Astrocyte (in vitro differentiated cells and primary cell): ENCODE measurements at places on chromosomes 1 and 21. TPM values are rescaled to one million over a fixed set of nuclear protein-coding genes. Genes with fewer than 3 reads are reported as not detected.

The PPT1 gene
- 33.1 and 37.0 TPM in 2 replicates for total RNA-seq

The C1orf115 gene
- total RNA-seq, result 1.1 and 1.8 TPM in 2 replicates

The CDK11A gene
- total RNA-seq, result 30.3 and 35.3 TPM in 2 replicates

The PGBD2 gene
- total RNA-seq, result 6.2 and 7.6 TPM in 2 replicates

The LCE6A gene
- not detected in 2 replicates for total RNA-seq

The KIF14 gene
- total RNA-seq, result 1.2 and 2.1 TPM in 2 replicates

The CHRM3 gene
- total RNA-seq, result 1.1 and 1.7 TPM in 2 replicates

The HCRTR1 gene
- total RNA-seq, result not detected in 2 replicates

The AMY1B gene
- total RNA-seq, result not detected in 2 replicates

The FAM131C gene
- total RNA-seq, result 0.11 and 0.38 TPM in 2 replicates

The ETV3L gene
- total RNA-seq, result not detected in 2 replicates

The SLC1A7 gene
- total RNA-seq, result not detected in 2 replicates

DNA sequence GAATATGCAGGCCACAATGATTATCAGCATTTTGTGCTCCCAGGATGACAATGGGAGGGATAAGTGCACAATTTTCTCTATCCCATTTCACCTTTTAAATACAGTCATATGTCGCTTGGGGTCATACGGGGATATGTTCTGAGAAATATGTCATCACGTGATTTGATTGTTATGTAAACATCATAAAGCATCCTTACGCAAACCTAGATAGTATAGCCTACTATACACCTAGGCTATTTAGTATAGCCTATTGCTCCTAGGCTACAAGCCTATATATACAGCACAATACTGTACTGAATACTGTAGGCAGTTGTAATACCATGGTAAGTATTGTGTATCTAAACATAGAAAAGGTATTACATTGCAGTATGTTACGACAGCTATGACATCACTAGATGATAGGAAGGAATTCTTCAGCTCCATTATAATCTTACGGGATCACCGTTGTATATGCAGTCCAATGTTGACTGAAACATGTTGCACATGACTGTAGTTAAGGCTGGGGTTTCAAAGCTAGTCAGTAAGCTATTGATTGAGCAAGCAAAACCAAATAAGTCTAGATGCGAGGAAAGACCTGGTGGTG is 18.9 kb downstream of the RUSC1 start:
- H3K27me3 ChIP-seq, result no peaks in the 10 kb centered on the region
- no peaks in the 10 kb centered on the region for H3K4me1 ChIP-seq
- H3K36me3 ChIP-seq, result peaks cover 56% of the 10 kb centered on the region
- DNase-seq, result no peak
- H3K4me3 ChIP-seq, result no peak overlapping the region
- no peak overlapping the region for H3K27ac ChIP-seq

DNA sequence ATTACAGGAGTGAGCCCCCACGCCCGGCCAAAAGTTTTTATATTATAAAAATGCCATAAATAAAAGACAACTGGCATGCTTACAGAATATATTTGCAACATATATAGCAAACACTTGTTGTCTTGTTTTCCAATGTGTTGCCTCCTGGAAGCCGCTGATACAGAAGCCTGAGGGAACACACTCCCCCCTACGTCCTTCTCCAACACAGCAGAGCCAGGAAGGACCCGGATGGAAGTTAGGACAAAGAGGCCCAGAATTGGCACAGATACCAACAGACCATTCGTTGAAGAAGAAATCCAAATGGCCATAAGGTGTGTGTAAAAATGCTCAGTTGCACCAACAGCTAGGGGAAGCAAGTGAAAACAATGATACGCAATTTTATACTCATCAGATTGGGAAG is 1.3 kb upstream of the PLA2G5 start:
- DNase-seq, result no peak
- H3K4me3 ChIP-seq, result no peak overlapping the region
- H3K36me3 ChIP-seq, result no peaks in the 10 kb centered on the region
- H3K27ac ChIP-seq, result no peak overlapping the region
- H3K4me1 ChIP-seq, result peaks cover 2% of the 10 kb centered on the region

- no peak overlapping the region for H3K4me3 ChIP-seq
- DNase-seq, result no peak
- H3K27ac ChIP-seq, result no peak overlapping the region
- H3K36me3 ChIP-seq, result no peaks in the 10 kb centered on the region
These were observed 16.1 kb upstream of the NTNG1 start for GRCh38 chr1:107124694-107125093.

DNA sequence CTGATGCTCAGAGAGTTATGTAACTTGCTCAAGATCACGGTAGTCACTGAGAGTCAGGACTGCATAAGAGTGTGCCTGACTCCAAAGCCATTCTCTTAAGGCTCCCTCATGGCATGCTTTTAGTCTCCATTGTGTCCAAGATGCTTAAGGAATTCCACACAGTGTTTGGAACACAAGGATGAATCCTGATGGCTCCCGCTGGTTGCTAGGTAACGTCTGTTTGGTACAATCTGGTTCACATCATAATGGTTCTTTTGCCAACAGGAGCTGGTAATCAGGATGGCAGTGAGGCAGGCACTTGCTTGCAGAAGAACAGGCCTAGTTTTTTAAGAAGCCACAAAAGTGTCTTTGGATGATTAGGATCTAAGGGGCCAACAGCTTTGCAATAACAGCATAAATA is 436.5 kb upstream of the DAB1 start:
- H3K4me1 ChIP-seq, result no peaks in the 10 kb centered on the region
- DNase-seq, result no peak
- H3K27me3 ChIP-seq, result no peaks in the 10 kb centered on the region
- no peaks in the 10 kb centered on the region for H3K36me3 ChIP-seq
- H3K27ac ChIP-seq, result no peak overlapping the region

DNA sequence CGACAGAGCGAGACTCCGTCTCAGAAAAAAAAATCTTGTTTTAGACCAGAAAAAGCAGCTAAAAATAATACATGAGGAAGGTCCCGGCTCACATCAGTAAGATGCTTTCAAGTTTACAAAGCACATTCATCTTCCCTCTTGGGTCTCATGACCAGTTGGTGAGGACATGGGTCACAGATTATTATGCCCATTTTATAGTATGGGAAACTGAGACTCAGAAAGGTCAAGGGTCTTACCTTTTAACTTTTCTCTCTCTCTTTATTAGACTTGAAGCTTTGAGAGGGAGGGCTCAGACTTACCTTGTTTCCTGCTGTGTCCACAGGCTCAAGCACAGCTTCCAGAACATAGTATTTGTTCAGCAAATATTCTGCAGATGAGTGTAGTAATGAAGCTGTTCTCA is 13.2 kb upstream of the RCC2 start:
- H3K36me3 ChIP-seq, result no peaks in the 10 kb centered on the region
- H3K4me1 ChIP-seq, result no peaks in the 10 kb centered on the region
- H3K27me3 ChIP-seq, result no peaks in the 10 kb centered on the region
- H3K27ac ChIP-seq, result no peak overlapping the region
- no peak overlapping the region for H3K4me3 ChIP-seq

- no peak overlapping the region for H3K27ac ChIP-seq
- peak; percentile 41 for DNase-seq
- no peak overlapping the region for H3K4me3 ChIP-seq
- no peaks in the 10 kb centered on the region for H3K27me3 ChIP-seq
- H3K4me1 ChIP-seq, result peaks cover 27% of the 10 kb centered on the region
These were observed 47.5 kb downstream of the HSF2BP start for GRCh38 chr21:43611598-43612369.

DNA sequence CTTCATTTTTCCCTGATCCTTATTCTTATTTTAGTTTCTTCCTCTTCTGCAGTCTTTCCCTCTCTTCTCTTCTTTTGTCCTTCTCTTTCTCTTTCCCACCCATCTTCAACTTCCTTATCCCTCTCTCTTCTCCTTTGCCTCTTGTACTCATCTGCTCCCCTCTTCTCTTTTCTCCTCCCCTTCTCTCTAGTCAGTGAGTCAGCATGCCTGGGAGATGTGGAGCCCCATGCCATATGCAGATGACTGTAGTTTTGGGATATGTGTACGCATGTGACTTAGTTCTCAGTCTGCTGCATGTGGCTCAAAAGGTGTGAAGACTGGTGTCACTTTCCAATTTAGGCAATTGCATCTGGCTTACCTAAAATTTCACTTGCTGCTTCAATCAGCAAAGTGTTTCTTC is 10.4 kb downstream of the DNAJC6 start:
- H3K27me3 ChIP-seq, result no peaks in the 10 kb centered on the region
- H3K36me3 ChIP-seq, result no peaks in the 10 kb centered on the region
- no peak for DNase-seq
- no peak overlapping the region for H3K27ac ChIP-seq

DNA sequence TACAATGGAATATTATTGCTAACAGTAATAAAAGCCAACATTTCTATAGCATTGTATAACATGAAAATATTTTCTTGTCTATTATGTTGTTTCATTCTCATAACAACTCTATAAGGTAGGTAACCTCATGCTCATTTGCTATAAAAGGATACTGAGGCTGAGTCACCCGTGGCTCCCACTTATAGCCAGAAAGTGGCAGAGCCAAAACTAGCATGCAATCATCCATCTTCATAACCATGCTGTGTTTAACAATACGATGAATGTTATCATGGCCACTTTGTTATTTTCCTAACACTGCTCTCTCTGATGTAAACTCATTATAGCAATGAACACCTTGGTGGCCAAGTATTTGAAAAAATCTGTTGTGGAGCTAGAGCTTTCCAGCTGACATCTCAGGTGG is 80.8 kb upstream of the JUN start:
- no peak overlapping the region for H3K27ac ChIP-seq
- no peak overlapping the region for H3K4me3 ChIP-seq
- H3K27me3 ChIP-seq, result no peaks in the 10 kb centered on the region
- H3K36me3 ChIP-seq, result no peaks in the 10 kb centered on the region
- DNase-seq, result peak; percentile 50

DNA sequence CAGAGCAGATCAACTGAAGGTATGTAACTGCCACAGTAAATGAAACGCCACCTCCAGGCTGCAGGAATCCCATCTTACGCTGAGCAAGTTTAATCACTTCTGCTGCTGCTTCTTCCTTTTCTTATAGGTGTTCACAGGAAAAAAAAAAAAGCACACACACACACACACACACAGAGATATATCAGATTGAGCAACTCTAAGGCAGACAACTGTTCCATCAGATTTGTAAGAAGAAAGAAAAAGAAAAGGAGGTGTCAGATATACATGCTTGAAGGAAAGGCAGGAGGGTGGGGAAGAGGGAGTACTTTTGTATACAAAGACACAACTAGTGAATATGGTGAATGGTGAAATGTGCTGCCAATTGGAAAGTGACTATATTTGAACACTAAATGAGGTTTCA is 28.6 kb downstream of the DSTYK start:
- no peak overlapping the region for H3K4me3 ChIP-seq
- H3K36me3 ChIP-seq, result no peaks in the 10 kb centered on the region
- no peak for DNase-seq
- H3K27ac ChIP-seq, result no peak overlapping the region

- H3K27me3 ChIP-seq, result no peaks in the 10 kb centered on the region
- no peak for DNase-seq
- H3K27ac ChIP-seq, result no peak overlapping the region
- no peaks in the 10 kb centered on the region for H3K4me1 ChIP-seq
These were observed 16.7 kb upstream of the MAGOH start for GRCh38 chr1:53255031-53255430.

- peak overlapping the region; percentile 66 for H3K27ac ChIP-seq
- H3K4me1 ChIP-seq, result peaks cover 47% of the 10 kb centered on the region
- DNase-seq, result no peak
These were observed 76.3 kb upstream of the AKT3 start for GRCh38 chr1:243926299-243926698.

GRCh38 chr1:244318512-244318911 is 133.2 kb downstream of the ADSS2 start:
- no peaks in the 10 kb centered on the region for H3K27me3 ChIP-seq
- H3K4me3 ChIP-seq, result no peak overlapping the region
- H3K36me3 ChIP-seq, result no peaks in the 10 kb centered on the region

DNA sequence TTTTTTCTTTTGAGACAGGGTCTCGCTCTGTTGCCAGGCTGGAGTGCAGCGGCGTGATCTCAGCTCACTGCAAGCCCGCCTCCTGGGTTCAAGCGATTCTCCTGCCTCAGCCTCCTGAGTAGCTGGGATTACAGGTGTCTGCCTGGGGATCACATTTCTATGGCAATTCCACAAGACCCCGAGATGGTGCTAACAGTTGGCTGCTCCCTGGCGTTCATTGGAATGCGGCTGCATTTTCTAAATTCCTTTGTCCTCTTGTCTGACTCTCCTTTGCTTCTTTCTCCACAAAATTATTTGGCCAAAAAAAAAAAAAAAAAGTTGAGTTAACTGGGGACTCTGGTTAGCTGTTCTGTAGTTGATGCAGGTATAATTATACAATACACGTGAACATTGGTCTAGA is 176.4 kb downstream of the ETS2 start:
- DNase-seq, result peak; percentile 43
- H3K36me3 ChIP-seq, result no peaks in the 10 kb centered on the region
- no peak overlapping the region for H3K27ac ChIP-seq
- H3K4me3 ChIP-seq, result no peak overlapping the region
- H3K4me1 ChIP-seq, result peaks cover 21% of the 10 kb centered on the region

DNA sequence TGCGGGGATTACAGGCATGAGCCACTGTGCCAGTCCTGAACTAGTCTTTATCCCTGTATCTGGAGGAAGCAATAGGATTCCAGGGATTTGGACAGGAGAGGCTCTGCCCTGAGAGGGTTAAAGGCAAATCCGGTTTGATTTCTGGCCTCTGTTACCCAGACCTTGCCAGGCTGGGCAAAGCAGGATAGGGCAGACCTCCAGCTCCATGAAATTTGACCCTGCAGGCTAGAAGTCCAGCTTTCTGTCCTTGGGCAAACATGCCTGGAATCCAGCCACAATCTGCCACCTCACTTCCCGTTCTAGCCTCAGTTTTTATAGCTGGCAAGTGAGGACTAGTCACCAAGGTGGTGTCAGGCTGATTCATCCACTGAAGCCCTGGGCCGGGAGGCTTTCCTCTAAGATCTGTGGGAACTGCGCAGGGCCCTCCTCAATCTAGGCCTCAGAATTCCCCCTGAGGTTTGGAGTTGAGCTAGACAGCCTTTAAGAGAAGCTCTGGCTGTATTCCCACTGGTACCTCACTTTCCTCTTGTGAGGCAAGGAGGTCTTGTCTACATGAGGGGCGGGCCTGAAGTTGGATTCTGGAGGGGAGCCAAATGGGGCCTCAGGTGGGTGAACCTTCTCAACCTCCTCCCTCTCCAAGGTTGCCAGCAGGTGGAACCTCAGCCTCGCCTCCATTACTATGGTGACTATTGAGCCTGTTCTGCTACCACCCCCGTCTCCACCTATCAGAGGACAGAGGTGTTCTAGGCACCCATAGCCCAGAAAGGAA is 7.0 kb upstream of the P3R3URF start:
- no peaks in the 10 kb centered on the region for H3K36me3 ChIP-seq
- H3K27me3 ChIP-seq, result no peaks in the 10 kb centered on the region
- peaks cover 28% of the 10 kb centered on the region for H3K4me1 ChIP-seq
